Lower leg skin (tissue), 4 donors: ENCODE measurements at places on chromosomes 16 and 17.
A peak's percentile ranks its signal among the peaks of the same experiment; 100 is the strongest.

DNA sequence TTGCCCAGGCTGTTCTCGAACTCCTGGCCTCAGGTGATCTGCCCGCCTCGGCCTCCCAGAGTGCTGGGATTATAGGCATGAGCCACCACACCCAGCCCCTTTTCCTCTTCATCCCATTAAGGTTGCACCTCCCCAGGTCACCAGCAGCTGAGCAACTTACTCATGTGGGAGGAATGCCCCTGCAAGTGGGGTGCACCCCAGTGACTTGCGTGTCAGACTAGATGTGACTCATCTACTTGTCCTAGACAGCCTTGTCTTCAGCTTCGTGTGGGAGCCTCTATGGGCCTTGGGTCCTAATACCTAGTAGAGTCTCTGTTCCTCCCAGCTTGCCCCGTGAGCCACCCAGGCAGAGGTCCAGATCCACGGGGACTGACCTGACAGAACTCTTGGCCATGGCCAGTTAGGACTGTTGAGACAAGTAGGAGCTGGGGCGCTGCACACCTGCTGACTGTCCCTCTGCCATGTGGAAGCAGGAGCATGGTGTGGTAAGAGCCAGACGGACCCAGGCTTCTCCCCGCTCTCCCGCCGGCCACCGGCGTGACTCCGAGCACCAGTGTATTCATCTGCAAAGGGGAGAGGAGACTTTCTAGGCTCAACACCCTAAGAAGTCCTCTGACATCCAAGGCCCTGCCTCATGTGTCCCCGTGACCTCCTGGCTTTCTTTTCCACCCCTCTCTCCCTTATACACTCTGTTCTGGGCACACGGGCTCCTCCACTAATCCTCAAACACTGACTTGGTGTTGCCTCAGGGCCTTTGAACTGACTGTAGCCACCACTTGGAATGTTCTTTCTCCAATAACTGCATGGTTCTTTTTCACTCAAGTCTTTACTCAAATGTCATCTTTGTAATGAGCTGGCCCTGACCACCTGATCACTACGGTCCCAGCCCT, 11.6 kb upstream of the CBX4 start:
- DNase-seq, result no peak

GRCh38 chr17:40963838-40964237, 2.9 kb downstream of the KRT39 start:
- no peak for DNase-seq

DNA sequence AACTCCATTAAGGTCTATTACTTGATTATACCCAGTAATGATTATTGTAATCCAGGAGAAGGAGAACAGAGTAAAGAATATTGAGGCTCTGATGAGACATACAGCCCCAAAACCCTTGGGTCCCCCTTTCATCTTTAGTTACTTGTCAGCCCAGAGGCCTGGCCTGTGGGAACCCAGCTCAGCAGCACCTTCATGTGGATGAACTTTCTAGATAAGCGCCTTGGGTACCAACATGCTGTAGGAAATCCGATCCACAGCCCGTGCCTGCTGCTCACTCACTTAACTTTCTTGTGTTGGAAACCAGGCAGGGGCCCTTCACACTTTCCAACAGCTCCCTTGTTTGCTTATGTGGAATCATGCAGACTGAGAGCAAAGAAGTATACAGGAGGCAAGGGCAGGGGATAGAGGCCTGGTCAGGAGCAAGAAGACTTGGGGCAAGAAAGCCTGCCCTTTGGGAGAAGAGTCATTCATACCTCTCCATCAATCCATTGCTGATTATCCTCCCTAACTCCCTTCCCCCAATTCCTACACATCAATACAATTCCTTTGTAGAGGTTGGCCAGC, 64.0 kb upstream of the SOX9 start:
- no peak for DNase-seq

DNA sequence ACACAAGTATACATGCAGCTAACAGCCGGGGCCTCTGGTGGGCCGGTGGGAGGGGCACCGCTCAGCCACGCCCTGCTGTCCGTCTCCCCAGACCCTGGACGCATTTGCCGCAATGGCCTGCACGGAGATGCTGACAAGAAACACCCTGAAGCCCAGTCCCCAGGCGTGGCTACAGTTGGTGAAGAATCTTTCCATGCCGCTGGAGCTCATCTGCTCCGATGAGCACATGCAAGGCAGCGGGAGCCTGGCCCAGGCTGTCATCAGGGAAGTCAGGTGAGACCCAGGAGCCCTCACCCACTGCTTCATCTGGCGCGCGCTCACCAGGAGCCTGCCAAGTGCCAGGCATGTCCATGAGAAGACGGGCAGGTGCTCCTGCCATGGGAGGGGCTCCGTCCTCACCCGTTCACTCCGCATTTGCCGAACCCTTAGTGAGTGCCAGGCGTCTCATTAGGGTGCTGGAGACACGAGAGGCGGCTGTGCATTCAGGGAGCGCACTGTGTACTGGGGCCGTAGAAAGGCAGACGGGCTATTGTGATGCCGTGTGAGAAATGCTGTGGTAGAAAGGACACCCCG, 51.4 kb upstream of the ENDOV start:
- no peak for DNase-seq

- DNase-seq, result no peak
These were observed 59.3 kb downstream of the SMPD3 start for GRCh38 chr16:68389006-68389405.

DNA sequence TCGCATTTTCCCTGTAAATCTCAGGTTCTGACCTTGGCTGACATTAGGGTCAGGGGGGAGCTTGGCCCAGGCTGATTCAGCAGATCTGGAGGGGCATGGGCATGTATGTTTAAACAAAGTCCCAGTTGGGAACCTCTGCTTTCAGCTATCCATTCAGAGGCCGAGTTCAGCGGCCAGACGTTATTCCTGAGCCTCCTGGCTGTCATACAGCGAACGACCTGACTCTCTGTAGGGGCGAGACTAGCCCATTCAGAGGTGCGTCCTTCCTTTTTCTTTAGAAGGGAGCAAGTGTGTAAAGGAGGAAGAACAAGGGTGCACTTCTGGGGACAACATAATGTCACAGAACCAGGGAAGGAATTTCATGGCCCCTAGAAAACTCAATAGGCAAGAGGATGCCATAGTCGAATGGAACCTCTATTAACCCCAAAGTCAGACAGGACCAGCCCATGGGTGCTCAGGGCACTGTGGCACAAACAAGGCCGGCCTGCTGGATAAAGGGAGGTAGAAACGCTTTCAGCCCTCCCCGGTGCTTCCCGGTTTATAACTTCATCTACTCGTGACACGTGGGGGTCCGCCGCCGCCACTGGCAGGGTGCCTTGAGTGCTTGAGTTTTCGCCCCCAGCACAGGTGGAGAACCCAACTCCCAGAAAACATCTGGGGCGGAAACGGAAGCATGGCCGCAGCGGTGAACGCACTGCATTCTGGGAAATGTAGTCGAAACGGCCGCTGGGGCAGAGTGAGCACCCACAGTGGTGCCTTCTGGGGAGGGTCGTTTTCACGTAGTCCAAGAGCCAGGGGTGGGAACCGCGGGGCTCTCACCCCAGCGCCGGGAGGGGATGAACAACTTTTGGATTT, 33.2 kb upstream of the PLCG2 start:
- peak; percentile 93 for DNase-seq

GRCh38 chr16:16048904-16049582, 99.6 kb downstream of the ABCC1 start:
- DNase-seq, result no peak

DNA sequence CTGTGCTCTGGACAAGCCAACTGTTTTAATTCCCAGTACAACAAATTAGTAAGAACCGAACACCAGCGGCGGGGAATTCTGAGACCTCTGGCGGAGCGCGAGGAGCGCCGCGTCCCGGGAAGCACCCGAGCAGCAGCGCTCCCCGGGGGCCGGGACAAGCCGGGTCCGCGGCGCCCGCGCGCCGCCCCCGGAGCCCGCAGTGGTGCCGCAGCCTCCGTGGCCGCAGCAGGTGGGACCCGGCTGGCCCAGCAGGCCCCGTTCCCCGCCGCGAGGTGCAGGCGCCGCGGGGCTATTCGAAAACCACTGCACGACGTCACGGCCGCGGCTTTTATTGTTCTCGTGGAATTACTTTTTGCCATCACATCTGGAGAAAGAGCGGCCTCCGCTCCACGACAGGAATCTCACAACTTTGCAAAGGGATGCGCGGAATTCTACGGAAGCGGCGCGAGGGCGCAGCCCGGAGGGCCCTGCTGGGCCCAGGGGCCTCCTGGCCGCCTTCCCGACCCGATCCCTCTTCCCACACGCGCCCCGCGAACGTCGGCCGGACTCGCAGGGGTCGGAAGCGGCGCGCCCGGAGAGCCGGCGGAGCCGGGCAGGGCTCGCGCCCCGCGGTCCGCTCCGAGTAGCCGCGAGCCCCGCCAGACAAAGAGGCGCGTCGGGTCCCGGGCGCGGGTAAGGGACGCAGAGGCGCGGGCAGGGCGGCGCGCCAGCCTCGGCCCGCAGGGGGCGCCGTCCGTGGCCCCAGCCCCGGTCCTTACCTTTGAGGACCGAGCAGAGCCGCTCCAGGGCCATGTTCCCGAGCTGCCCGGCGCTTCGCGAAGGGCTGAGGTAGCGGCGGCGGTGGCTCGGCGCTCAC, 696 bp downstream of the NETO2 start:
- no peak for DNase-seq

- no peak for DNase-seq
These were observed 2.0 kb downstream of the WSB1 start for GRCh38 chr17:27295945-27296344.

DNA sequence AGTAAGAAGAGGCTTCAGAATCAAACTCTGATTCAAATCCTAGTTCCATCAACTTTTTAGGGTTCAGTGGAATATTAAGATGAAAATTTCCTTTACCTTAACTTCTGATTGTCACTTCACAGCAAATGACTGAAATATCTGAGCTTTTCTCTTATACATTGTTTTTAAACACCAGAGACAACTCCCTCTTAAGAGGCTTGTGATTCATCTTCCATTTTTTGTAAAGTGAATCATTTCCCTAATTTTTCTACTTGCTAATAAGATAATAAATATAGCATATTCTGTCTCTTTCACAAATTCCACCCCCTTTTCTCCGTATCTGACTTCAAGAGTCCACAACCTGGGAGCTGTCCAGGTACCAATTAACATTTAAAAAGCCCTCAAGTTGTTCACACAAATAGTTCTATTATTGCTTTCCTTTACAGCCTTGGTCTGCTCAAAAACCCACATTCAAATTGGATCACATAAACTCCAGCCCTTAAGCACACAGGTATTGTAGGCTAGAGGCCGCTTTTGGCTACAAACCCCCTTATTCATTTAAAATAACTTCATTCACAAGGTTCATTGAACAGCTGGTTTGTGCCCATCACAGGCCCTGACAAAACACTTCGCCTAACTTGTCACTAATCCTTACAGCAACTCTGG, 14.1 kb upstream of the UTP6 start:
- DNase-seq, result no peak

GRCh38 chr16:66432429-66432828, 5.3 kb downstream of the BEAN1 start:
- DNase-seq, result no peak
